ENCODE measurements at places on chromosomes 1 and 21.

- no peak for DNase-seq
Measured at GRCh38 chr1:111864862-111865261, 109.2 kb downstream of the DDX20 start.

GRCh38 chr1:23081376-23081775 is 62.1 kb downstream of the KDM1A start:
- DNase-seq: no peak

DNA sequence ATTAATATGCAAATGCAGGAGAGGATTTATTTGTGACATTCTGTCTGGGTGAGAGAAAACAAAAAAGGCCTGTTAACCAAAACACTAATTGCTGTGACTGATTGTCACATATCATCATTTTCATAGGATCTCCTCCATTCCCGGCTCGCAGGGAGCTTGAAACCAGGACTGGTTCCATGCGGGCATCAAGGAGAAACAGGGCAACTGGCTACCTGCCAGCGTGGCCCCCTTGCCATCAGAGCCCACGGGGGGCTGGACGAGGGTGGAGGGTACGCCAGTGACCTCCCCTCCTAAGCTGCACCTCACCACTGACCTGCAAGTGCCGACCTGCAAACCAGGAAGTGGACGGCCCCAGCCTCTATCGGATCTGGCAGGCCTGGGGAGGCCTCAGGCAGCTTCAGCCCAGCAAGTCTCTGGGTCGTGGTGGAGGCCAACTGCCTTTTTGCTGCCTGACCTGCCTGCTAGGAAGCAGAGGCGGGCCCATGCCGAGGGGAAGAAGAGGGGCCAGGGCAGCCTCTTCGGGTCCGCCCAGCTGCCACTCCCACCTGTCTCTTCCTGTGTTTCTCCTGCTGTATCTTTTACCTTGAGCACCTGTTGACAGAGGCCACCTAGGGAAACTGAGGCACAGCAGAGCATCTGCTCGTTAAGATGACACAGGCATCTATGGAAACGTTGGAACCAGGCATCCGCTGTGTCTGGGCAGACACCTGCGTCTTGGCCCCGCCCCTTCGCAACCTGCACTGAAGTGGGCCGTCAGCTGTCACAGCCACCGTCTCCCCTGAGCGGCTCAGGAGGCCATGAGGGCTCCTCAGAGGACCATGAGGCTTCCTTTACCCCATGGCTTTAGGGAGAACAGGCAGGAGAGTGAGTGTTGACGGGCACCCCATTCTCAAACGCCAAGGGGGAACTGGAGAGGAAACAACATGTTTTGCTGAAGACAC is 74.8 kb downstream of the CASZ1 start:
- DNase-seq: no peak

- DNase-seq: no peak
Measured at GRCh38 chr1:151401125-151401788, 1.9 kb downstream of the PSMB4 start.

- no peak for DNase-seq
Measured at GRCh38 chr1:164310166-164310565, 248.8 kb upstream of the PBX1 start.

- DNase-seq: no peak
Measured at GRCh38 chr1:22126531-22126930, 16.4 kb downstream of the WNT4 start.

DNA sequence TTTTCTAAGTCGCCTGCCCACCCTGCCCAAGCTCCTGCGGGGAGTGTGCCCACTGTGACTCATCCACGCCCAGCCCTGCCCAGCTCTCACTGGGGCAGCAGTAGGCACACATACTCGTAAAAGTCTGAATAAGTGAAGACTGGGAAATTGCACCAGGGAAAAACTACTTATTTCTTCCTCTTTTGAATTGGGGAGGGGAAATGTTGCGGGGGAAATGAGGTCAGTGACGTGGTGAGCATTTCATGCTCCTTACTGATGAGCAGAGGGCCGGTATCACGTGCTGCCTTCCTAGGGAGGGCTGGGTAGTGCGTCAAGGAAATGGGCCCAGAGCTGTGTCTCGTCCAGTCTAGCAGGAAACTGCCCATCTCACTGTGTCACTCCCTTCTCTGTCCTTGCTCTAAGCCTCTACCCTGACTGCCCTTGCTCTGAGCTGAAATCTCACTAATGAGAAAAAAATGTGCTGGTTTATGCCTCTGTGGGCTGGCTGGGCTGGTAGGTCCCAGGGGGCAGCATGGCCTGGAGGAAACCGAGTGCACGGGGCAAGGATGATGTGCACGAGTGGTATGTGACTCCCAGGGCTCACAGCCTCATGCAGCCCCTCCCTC is 13.5 kb upstream of the TNFRSF1B start:
- DNase-seq: no peak

DNA sequence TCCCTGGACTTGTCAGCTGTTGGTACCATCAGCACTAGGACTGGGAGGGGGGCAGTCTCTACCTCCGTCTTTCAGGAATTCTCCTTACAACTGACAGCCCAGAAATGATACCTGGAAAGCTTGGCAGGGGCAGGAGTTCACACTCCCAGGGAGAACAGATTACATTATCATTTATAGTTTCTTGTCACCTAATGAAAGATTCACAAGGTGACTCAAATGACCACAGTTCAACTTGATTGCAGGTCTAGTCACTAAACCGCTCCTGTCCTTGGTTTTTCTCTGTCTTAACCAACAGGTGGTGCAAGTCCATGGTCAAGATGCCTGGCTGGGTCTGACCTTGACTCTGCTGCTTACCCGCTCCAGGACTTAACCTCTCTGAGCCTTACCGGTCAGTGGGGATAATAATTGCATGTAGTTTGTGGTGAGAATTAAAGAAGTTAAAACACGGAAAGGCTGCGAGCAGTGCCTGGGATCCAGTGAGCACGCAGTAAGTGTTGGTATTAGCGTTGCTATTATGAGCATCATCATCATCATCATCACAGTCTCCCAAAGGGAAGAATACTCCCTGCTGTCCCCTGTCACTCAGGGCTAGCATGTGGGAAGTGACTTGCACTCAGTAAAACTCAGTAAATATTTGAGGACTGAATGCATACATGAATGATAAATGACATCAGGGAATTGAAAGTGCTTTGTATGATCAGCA is 125.3 kb upstream of the CD34 start:
- no peak for DNase-seq

GRCh38 chr1:75237316-75237715 is 103.1 kb downstream of the LHX8 start:
- no peak for DNase-seq

GRCh38 chr1:55716151-55716550 is 501.0 kb upstream of the USP24 start:
- DNase-seq: no peak

DNA sequence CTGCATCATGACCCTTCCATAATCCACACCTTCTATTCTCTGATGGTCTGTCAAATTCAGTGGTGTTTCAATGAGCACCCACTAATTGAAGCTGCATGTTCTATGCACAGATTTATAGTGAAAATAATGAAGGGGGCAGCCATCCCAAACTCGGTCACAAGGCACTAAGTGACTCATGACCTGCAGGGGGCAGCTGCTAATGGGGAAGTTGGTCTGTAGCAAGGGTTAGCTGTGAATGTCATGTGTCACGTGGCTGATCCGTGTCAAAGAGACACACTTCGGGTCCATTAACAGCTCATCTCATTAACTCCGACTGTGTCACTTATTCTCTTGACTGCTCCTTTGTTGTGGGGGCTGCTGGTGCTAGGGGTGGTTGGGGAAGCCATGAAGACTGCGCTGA is 306.6 kb downstream of the PCP4 start:
- DNase-seq: no peak

DNA sequence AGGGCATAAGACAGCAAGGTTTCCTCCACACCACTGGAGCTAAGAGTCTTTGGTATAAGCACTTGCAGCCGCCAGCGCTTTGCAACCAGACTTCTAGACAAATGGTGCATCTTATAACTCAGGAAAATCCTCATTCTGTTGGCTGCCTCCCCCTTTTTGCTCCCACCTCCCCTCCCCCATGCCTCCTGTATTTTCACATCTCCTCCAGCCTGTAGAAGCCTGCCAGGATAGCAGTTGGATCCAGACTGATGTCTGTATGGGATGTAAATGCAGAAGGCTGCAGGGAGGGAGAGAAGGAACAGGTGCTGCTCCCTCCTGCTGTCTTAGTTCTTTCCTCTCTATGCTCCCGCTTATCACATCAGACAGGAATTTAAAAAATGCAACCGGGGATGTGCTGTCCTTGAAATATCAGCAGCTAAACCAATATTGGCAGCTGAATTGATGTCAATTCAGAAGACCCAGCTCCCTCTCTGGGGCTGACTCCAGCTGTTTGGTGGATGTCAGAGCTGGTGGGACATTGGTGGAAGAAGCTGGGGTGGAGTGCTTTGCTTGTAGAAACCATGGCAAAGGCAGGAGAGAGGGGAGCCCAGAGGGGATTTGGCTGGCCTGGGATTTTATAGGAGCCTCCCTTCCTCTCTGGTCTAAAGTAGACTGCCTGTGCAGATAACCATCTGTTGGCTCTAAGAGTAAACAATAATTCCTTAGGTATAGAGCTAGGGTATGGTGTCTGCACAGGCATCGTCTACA is 53.5 kb downstream of the NFASC start:
- DNase-seq: no peak

All from NCI-H1930 (cell line).